ENCODE measurements at places on chromosomes 1 and 21.
A peak's percentile ranks its signal among the peaks of the same experiment; 100 is the strongest.

DNA sequence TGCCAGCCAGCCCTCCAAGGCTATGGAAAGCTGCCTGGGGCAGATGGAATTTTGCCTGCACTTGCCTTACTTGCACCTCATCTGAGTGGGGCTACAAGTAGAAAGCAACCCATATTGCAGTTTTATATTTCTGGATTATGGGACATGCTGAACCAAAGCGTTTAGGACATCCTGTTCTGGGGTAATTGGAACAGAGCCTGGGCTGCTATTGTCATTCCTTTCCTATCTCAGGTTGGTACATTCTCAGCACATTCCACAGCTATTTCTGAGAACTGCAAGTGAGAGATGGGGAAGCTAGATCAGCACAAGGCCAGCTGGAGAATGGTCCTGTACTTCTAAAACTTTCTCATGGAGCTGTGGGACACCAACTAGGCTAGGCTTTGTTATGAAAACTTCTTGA lies 713.8 kb downstream of the KCNT2 start:
- DNase-seq = peak; percentile 1

GRCh38 chr1:189496768-189497167 lies 980.9 kb downstream of the BRINP3 start:
- DNase-seq = no peak

- DNase-seq = no peak
Observed at GRCh38 chr1:89104147-89104546, 21.8 kb downstream of the GBP2 start.

- peak; percentile 51 for DNase-seq
Observed at GRCh38 chr1:111707906-111708305, 31.3 kb downstream of the INKA2 start.

DNA sequence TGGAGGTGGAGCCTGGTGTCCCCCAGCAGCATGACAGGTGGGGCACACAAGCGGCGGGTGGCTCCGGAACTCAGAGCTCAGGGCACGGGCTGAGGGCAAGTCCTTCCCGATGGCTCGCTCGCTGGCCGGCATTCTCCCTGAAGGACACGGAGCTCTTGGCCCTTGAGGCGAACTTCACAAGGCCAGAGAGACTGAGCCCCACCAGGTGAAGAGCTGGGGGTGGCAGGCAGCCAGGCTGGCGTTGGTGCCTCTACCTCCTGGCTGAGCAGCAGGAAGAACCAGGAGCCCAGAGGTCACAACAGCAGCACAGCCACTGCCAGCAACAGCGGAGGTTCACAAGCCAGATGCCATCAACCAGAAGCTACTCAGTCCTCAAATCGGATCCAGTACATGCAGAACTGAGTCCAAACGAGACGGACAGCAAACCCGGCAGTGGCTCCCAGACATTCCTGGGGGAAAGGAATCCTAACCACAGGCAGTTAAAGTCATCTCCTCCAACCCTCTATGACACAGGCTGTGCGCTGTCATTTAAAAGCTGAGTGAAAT lies 54.1 kb downstream of the NPHP4 start:
- peak; percentile 81 for DNase-seq

DNA sequence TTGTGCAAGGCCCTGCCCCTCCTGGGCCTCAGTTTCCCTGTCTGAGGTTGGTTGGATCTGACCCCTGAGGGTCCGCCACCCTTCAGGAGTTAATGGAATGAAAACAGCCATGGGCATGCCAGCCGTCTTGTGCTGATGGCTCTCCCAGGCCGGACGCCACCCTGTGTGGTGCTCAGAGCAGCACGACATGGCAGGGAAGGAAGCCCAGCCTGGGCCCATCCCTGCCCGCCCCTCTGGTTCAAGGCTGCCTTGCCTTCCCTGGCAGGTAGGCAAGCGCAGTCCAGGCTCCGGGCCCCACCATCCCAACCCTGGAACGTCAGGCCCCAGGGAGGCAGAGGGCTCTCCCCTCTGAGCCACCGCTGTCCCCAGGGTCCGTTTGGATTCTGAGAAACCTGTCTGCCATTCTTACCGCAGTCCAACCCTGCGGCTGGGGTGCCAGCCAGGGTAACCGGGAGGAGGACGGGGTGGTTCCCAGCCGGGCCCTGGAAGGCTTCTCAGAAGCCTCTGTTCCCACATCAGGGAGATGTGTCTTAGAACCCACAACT lies 108.5 kb upstream of the IFFO2 start:
- DNase-seq = no peak

DNA sequence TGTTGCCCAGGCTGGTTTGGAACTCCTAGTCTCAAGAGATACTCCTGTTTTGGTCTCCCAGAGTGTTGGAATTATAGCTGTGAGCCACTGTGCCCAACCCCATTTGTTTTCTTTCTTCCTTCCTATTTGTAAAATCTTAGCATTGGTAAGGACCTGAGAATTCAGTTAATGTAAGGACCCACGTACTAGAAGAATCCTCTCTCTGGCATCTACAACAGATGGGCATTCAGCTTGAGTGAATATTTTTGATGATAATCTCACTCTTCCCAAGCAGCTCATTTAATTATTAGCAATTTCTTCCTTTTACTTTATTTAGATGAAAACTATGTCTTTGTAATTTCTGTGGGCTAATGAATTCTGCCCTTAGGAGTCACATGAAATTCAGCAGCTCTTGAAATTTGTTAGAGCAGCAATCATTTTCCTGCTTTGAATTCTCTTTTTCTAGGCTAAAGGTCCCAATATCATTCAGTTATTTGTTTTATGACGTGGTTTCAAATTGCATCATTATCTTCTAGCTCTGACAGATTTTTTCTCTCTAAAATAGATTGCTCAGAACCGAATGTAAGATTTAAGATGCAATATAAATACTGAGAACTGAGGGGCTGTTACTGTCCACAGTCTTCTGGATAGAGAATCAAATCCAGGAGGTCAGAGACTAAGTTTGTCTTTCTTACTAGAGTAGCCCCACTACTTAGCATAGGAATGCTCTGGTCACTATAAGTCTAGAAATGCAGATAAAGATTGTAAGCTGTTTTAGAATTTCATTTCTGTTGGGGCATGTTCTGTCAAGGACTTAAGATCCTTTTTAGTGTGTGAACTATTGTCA lies 59.4 kb downstream of the EPB41 start:
- DNase-seq = peak; percentile 60

DNA sequence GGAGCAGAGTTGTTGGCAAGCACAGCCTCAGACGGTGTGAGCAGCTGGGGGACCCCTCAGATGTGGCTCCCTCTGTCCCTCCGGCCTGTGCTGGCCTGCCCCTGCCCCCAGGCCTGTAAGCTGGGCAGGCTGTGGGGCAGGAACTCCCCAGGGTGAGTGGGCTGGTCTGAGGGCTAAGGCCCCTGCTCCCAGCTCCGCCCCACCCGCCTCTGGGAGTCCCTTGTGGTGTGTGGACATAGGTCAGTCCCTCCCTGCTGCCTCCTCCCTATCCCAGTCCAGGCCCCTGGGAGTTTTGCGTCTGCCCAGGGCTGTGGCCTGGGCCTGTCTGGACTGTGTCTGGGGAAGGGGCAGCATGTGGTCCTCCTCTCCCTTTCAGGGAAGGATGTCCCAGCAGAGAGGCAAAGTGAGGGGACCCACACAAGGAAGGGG lies 3.6 kb upstream of the VWA1 start:
- DNase-seq = no peak

DNA sequence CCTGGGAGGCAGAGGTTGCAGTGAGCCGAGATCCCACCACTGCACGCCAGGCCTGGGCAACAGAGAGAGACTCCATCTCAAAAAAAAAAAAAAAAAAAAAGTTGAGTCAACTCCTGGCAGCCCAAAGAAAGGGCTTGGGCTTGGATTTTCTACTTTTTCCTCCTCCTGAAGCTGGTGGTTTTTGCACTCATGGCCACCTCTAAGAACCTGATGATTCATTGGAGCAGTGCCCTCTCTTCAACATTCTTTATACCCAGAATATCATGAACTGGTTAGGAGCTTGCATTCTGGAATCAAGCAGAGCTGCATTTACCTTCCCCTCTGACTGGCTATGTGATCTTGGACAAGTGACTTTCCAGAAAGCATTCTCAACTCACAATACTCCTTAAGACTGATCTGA lies 3.5 kb upstream of the ACTA1 start:
- peak; percentile 18 for DNase-seq

DNA sequence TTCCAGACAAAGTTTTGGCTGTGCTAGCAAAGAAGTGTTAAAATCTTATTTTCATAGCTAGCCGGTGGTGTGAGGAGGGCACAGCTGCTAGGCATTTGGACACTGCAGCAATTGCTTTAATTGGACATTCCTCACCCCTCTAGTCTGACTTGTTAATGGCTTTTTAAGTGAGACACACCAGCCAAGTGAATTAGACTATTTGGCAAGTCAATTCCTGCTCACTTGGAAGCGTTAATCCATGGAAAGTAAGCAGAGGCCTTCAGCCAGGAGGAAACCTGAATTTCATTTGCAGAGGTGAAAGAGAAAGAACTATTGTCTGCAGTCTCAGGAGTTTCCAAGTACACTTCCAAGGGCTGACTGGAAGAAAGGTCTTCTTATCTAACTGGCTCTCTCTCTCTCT lies 175.7 kb downstream of the ST6GALNAC3 start:
- no peak for DNase-seq

DNA sequence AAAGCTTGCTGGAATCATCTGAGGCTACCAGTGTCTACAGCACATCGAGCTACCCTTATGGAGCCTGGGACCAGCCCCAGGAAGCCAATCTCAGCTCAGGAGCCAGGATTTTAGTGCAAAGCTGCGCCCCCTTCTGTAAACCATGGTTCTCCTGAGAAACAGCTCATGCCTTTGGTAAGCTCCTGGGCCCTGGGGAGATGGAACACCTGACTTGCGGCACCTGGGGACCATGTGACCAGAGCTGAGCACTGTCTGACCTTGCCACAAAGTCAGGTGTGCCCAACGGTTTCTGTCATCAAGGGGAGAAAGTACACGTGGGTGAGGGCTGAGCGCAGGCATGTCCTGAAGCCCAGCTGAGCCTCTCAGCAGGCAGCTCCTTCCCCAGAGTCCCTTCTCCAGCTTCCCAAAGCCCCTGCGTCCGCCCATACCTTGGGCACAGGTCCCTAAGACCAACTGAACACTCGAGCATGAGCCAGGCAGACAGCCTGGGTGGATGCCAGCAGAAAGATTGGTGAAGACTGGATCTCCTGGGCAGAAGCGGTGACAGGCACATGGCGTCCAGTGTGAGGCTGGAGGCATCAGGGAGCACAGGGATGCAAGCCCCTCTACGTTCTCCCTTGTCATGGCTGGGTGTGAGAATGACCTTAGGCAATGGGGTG lies 57.9 kb upstream of the TENT5B start:
- no peak for DNase-seq
